ENCODE measurements at places on chromosomes 5 and 9.

GRCh38 chr5:122690266-122690665 is 84.6 kb upstream of the SNX2 start:
- DNase-seq, result peak; percentile 11

DNA sequence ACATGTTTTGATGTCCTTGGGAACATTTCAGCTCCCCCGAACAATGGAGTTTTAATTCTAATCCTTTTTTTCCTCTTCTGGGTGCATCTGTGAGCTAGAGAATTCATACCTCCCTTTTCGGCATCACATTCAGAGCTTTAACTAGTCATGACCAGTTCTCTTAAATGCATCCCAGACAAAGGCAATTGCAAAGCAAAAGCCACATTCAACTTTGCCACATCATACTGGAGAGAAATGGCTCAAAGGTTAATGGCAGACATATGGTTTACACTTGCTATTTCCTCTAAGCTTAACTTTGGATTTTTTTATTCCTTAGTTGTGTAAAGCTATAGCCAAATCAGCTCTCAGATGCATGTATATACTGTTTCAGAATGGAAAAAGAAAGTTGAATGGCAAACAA is 153.3 kb downstream of the ESM1 start:
- DNase-seq, result no peak

DNA sequence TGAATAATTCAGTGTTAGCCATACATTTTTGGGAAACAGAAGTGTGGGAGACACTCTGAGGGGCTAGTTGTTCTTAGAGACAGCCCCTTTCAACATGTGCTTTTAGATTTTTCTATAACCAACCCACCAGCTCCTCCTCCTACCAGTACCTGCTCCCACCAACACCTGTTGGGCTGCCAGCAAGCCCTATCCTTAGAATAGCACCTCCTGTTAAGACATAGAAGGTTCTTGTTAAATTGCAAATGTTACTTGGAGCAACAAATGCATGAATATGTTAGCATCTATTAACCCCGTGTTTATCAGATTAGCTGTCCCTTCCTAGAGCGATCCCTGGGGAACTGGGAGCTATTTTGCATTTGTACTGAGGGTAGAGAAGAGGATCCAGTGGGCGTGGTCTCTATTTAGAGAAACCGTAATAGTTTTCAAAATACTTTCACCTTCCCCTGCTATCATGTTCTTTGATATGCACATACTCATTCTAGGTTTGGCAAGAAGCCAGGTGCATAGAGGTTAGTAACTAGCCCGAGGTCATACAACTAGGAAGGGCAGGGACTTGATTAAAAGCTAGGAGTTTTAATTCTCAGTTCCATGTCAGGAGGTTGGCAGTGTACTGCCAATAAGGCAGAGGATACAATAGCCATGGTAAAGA is 334.4 kb downstream of the KCTD16 start:
- peak; percentile 8 for DNase-seq

DNA sequence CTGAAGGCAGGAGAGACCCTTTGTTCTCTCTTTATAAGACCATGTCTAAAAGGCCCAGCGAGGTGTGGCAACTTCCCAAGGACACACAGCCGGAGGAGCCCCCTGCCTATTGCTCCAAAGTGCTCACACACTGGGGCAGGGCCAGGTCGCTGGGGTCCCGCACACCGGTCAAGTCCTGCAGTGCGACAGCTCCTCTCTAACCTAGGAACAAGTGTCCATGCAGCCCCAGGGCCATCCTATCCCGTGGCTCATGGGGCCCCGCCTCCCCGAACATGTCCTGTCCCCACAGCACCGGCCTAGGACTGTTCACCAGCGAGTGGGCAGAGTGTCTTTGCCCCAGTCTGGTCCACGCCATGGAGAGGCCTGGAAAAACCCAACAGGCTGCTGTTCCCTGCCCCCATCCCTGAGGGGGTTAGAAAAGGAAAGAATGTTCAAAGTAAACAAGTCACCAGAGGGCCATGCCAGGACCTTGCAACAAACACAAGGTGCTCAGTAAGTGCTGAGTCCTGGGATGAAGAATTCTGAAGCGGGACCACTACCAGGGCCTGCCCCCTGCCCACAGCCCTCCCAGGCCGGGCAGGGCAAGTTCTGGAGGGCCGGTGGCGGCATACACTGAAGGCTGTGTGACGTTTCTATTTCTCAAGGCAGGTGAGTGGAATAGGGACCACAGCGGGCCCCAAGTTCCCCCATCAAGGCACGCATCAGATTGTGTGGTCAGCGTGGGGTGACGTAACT is 938 bp downstream of the NINJ1 start:
- no peak for DNase-seq

GRCh38 chr5:78506261-78507024 is 142.1 kb downstream of the LHFPL2 start:
- no peak for DNase-seq

DNA sequence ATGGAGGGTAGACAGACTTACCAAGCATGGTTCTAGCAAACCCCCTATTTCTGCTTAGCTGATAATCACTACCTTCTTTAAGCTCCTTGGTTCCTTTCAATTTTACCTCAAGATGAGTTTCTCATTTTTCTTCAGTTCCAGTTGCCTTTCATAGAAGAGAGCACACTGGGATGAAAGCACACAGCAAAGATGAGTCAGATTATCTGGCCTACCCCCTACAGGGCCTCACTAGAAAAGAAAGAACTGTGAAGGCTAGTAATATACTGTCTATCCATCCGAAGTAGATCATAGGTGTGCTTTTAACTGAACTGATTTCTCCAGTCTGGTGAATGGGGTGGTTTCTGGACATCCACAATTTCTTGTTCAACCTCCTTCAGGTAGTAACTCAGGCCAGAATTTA is 122.5 kb downstream of the TRPM3 start:
- DNase-seq, result no peak

DNA sequence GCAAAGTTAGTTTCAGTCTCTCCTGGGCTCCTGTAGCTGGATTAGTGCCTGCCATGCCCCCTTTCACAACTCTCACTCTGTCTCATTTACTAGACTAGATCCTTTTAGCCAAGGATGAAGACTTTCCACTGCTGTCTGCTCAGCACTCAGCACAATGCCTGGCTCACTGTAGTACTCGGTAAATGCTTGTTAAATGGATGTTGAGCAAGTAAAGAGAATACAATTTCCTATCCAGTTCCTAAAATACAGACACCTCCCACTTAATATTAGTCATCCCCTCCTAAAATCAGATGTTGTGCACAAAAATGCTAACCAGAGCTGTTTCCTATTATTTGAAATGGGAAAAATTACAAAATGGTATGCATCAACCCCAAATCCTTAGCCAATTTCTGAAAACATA is 195.8 kb downstream of the SREK1 start:
- DNase-seq, result no peak

GRCh38 chr9:92405818-92406217 is 1.4 kb upstream of the OGN start:
- DNase-seq, result no peak

GRCh38 chr5:158720281-158720680 is 379.4 kb downstream of the EBF1 start:
- no peak for DNase-seq

GRCh38 chr9:92191801-92192200 is 76.6 kb upstream of the SPTLC1 start:
- DNase-seq, result peak; percentile 73

GRCh38 chr9:78515108-78515507 is 218.2 kb downstream of the PSAT1 start:
- no peak for DNase-seq

DNA sequence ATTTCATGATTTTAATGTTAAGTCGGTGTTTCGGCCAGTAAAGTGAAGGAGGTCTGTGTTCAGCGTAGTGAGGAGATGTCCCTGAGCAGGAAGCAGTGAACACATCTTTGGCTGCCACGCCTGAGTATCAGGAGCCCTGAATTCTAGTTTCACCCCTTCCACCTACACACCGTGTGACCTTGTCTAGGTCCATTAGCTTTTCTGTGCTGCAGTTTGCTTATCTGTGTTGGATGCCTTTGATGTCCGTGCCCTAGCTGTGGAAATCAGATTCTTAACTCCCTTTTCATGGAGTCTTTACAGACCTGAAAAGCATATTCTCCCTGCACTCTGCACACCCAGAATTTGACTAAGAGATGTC is 601 bp downstream of the FBXO38 start:
- no peak for DNase-seq

- no peak for DNase-seq
These were observed 411.8 kb upstream of the CDH6 start for GRCh38 chr5:30781643-30782042.

- DNase-seq, result no peak
These were observed 40.2 kb upstream of the LPAR1 start for GRCh38 chr9:111078391-111079038.

- no peak for DNase-seq
These were observed 27.9 kb upstream of the SLC6A3 start for GRCh38 chr5:1472964-1473628.

DNA sequence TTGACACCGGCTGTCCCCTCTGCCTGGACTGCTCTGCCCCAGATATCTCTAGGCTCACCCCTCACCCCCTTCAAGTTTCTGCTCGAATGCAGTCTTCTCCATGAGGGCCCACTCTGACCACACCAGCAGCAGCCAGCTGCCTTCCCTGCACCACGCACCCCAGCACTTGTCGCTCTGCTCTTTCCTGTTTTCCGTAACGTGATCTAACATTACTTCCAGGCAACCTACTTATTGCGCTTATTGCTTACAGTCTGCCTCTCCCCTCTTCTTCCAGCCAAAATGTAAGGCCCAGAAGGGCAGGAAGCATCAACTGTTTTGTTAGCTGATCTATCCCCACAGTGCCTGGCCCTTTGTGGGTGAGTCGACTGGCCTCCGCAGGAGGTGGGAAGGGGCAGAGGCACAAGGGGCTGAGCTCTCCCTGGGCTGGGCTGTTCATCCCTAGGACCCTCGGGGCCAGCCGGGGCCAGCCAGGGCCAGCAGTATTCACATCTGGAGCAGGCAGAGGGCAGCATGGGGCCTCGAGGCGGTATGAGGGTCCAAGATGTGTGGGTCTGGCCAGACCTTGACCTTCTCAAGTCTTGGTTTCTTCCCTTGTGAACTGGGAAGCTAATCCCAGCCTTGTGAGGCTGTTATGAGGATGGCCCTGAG is 11.6 kb upstream of the DBN1 start:
- DNase-seq, result no peak

DNA sequence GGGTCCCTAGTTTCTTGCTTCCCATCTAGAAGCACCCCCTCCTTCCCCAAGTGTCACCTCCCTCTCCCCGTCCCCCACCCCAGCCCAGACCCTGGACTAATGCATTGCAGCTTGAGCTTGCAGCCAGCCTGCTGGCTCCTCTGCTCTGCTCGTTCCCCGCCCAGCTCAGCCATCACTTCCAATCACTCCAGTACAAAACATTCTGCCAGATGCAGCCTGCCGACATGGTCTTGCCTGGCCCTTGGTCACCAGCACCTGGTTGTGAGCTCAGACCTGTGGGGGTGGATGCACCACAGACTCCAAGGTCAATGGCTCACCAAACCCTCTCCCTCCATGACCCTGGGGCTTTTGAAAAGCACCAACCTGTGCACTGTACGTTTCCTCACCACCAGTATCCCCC is 172.9 kb upstream of the SMIM23 start:
- no peak for DNase-seq

DNA sequence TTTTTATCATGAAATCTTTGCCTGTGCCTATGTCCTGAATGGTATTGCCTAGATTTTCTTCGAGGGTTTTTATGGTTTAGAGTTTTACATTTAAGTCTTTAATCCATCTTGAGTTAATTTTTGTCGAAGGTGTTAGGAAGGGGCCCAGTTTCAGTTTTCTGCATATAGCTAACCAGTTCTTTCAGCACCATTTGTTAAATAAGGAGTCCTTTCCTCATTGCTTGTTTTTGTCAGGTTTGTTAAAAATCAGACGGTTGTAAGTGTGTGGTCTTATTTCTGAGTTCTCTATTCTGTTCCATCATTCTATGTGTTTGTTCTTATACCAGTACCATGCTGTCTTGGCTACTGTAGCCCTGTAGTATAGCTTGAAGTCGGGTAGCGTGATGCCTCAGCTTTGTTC is 55.9 kb downstream of the YTHDC2 start:
- no peak for DNase-seq

Measured in NCI-H82 (cell line).